ENCODE measurements at places on chromosomes 1 and 21.

GRCh38 chr1:60419023-60419422 is 345.5 kb upstream of the C1orf87 start:
- no peak for DNase-seq

DNA sequence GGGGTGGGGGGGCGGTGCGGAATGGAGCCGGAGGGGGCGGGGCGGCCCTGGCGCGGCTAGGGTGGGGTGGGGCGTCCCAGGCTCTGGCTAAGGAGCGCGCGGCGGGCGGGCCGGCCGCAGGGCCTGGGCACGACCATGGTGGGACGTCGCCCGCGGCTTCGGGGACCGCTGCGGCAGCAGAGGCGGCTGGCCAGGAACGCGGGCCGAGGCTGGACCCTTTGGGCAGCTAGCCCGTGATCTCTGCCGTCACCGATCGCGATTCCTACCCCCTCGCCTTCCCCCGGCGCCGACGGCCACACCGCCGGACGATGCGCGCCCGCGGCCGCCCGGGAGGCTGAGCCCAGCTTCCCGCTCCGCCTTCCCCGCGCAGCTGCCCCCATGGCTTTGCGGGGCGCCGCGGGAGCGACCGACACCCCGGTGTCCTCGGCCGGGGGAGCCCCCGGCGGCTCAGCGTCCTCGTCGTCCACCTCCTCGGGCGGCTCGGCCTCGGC is at the start of gene MAP3K21:
MAP3K21 (plus strand) TSS at position 74 of the 491 bp plus-strand sequence; CDS start at position 379, 305 bp downstream.
- no peak for DNase-seq

- DNase-seq: no peak
Measured at GRCh38 chr1:78292361-78292760, 198.4 kb upstream of the PTGFR start.

DNA sequence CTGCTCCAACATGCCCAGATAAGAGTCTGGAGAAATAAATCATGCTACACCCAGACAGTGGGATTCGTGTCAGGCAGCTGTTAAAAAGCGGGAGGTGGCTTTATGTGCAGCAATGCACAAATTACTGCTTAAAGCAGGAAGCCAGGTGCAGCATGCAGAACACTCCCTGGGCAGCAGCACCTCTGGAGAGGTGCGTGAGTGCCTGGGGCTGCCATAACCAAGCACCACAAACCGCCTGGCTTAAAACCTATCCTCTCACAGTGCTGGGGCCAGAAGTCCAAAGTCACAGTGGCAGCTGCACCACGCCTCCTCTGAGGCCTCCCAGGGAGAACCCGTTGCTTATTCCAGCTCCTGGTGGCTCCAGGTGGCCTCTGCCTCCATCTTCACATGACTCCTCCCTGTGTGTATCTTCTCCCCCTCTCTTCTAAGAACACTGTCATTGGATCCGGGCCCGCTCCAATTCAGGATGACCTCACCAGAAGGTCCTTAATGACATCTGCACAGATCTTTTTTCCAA is 115.6 kb downstream of the SIK1 start:
- no peak for DNase-seq

DNA sequence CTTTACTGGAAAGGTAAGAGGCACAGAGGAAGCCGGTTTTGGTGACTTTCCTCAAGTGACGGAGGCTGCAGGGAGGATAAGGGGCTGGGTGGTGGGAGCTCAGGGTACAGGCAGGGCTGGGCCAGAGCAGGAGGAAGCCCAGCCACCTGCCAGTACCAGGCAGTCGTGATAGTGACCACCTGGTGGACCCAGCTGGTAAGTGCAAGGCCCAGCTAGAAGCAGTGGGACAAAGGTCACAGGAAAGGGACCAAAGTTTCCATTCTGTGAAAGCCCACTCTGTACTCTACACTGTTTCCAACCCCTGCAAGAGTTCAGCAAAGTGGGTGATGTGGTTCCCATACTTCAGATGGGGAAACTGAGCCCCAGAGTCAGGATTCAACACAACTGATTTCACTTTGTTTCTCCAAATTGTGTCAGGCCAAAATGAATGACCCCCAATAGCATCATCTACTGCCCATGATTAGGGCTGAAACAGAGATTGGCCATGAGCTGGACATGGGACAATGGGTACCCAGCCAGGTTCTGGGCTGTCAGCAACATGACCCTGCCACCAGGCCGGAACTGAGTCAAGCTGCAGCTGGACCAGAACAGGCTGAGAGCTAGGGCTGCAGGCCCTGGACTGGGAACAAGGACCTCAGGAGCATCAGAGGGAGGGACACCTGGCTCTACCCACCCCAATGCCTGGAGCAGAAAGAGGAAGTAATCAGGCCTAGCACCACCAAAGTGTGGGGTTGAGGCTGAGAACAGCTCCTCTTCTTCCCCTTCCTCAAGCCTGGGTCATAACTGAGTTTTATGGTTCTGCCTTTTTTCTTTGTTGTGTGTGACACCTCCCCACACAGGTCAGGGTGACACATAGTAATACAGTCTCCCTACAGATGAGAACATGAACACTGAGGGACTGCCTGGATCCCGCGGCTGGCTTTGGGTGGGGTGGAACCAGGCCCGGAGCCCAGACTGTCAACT is 50.2 kb downstream of the KCNN3 start:
- DNase-seq: no peak

- no peak for DNase-seq
Measured at GRCh38 chr1:9239622-9240401, 5.2 kb downstream of the H6PD start.

- DNase-seq: no peak
Measured at GRCh38 chr1:59564192-59564891, 250.4 kb upstream of the HOOK1 start.
